ENCODE measurements at places on chromosomes 1 and 21.

GRCh38 chr1:166597516-166597915 lies 241.8 kb upstream of the POGK start:
- no peak for DNase-seq

DNA sequence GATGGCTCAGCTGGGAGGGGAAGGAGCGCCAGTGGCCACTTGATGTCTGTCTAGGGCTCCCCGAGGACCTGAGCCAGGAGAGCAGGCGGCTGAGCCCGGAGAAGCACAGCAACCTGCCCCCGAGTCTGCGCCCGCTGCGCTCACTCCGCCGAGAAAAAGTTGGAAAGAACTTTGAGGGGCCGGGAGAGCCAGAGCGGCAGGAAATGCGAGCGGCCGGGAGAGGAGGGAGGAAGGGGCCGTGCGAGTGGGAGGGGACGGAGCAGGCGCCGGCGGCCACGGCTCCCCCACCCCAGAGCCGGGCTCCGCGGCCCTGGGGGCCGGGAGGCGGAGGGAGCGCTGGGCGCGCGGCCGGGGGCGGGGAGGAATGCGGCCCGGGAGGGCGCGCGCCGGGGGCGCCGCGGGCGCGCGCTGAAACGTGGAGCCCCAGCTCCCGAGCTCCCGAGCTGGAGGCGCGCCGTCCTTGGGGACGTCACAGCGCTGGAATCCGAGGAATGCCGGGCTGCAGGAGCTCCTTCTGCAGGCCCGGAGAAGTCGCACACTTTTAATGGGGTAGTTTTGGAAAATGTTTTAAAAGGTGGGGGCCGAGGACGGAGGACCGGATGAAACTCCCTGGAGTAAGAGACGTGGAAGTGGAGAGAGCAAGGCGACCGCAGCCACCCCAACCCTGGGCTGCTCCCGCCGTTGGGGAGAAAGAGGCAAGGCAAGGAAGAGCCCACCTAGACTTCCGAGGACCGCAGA lies at the start of gene PTPN14:
TSS of gene PTPN14 (minus strand) at position 167 of the 738 bp plus-strand sequence. CDS start 86,799 bp downstream, outside the sequence.
- DNase-seq: peak; percentile 95

- DNase-seq: no peak
These were observed 183.3 kb downstream of the ST6GALNAC3 start for GRCh38 chr1:76257823-76258222.

- DNase-seq: no peak
These were observed 46.3 kb upstream of the TMPRSS15 start for GRCh38 chr21:18449605-18450550.

DNA sequence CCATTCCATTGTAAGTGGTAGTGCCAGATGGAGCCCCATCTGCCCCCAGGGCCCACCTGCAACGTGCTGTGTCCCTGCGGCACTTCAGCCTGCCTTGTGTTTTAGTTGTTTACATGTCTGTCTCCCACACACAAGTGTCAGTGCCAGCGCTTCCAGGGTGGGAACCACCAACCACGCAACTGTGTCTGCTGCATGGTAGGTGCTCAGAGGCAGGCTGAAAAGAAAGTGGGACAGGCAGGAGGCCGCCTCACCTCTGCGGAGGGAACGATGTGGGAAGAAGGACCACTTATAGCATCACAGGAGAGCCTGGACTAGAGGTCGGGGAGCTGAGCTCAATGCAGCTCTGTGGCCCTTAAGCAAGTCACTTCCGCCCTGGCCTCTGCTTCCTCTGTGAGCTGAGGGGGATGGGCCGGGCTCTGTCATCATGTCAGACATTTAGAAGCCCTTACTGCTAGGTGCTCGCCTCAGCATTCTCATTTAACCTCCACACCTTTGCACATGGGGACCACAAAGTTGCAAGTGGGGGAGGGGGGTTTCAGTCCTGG lies 17.9 kb downstream of the SLC9A1 start:
- no peak for DNase-seq

- DNase-seq: no peak
These were observed 98.9 kb downstream of the PGBD5 start for GRCh38 chr1:230326971-230327891.

GRCh38 chr1:161899091-161899490 lies 124.6 kb downstream of the OLFML2B start:
- DNase-seq: no peak

- DNase-seq: no peak
These were observed 98.0 kb downstream of the ADAMTS1 start for GRCh38 chr21:26747216-26747615.

Measured in HFFc6 (cell line).